Naive B cell (primary cell): ENCODE measurements at places on chromosomes 12 and 14. TPM values are rescaled to one million over a fixed set of nuclear protein-coding genes. Genes with fewer than 3 reads are reported as not detected.

EMP1 gene
- polyA plus RNA-seq, result not detected

DNA sequence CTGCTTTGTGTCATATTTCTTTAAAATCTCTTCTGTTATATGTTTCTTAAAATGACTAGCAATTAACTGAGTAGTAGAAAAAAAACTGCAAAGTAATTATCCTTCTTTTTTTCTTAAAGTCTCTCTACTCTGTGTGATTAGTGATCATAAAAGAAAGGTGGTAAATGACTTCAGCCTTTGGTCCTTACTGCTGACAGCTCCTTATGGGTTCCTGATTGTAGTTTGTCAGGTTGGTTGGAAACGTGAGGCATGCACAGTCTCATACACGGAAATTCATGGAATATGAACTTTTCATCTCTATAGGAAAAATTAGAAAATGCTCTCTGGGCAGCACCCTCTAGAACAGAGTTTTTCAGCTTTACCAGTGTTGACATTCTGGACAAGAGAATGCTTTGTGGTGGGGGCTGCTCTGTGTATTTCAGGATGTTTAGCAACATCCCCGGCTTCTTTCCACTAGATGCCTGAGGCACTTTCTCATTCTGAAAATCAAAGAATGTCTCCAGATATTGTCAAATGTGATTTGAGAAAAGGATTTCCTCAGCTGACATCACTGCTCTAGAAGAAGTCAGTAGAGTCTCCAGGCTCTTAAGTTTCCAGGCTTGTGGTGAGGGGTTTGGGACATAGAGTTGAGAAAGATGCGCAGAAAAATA lies 121.0 kb downstream of the PIK3C2G start:
- H3K4me1 ChIP-seq, result no peaks in the 10 kb centered on the region
- DNase-seq, result no peak
- no peak overlapping the region for H3K4me3 ChIP-seq
- H3K27ac ChIP-seq, result no peak overlapping the region
- no peaks in the 10 kb centered on the region for H3K27me3 ChIP-seq

- H3K4me1 ChIP-seq, result peaks cover 14% of the 10 kb centered on the region
- no peaks in the 10 kb centered on the region for H3K27me3 ChIP-seq
- H3K4me3 ChIP-seq, result no peak overlapping the region
- no peak for DNase-seq
- no peak overlapping the region for H3K27ac ChIP-seq
Measured at GRCh38 chr12:105036937-105037649, 47.2 kb downstream of the ALDH1L2 start.

DNA sequence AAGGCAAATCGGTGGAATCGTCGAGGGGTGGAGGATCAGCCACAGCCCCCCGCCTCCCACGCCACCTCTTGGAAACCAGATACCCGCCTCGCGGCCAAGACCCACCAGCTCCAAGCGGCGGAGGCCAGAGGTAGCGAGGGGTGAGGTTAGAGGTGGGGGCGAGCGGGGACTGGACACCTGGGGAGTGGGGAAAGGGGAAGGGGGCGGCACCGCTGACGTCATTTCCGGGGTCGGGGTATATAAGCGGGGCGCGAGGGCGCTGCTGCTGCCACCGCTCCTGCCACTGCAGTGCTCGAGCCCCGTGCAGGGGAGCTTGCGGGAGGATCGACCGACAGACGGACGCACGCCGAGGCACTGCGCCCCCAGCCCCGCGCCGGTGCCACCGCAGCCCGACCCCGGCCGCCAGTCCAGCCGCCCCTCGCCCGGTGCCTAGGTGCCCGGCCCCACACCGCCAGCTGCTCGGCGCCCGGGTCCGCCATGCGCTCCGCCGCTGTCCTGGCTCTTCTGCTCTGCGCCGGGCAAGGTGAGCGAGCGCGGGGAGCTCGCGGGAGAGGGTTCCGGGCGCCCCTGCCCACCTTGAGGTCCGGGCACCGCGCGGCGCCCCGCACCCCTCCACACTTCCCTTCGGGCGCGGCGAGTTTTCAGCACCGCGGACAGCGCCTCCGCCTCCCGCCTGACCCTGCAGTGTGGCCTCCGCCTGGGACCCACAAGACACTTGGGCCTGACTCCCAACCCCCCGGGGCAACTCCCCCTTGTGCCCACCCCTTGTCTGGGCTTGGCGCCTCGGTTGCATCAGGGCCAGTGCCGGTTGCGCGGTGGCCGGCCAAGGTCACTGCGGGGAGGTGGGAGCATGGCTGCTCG lies at the start of gene CHGA:
CHGA (plus strand) TSS at position 268 of the 861 bp plus-strand sequence; CDS start at position 478, 210 bp downstream.
- H3K4me3 ChIP-seq, result peak within 1 kb of the TSS; percentile 12
- H3K27ac ChIP-seq, result no peak within 1 kb of the TSS
- peaks cover 18% of the 10 kb centered on the region for H3K4me1 ChIP-seq
- peaks cover 39% of the 10 kb centered on the region for H3K27me3 ChIP-seq

- H3K4me3 ChIP-seq, result no peak overlapping the region
- H3K27me3 ChIP-seq, result no peaks in the 10 kb centered on the region
- H3K4me1 ChIP-seq, result no peaks in the 10 kb centered on the region
- no peak for DNase-seq
- H3K27ac ChIP-seq, result no peak overlapping the region
Measured at GRCh38 chr14:87437158-87437557, 555.8 kb downstream of the GALC start.

DNA sequence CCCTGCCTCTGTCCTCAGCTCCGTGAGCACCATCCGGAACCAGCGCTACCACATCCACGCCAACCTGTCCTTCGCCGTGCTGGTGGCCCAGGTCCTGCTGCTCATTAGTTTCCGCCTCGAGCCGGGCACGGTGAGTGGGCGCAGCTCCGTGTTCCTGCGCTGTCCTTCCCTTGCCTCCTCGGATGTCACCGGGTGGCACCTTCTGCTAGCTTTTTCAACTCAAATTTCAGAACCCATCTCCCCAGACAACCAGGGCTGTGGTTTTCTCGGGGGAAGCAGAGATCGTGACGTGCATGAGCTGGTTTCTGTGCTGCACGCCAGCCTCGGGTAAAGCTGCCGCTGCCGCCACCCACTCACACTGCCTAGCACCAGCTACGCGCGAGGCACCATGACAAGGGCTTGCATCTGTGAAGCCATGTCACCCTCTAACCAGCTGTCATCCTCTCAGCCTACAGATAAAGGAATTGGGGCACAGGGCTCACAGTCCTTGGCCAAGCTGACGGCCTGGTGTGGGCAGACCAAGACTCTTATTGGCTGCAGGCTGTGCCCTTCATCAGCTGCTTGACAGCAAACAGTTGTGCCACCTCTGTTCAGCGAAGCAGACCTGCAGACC lies 152.1 kb downstream of the ADGRD1 start:
- no peak overlapping the region for H3K4me3 ChIP-seq
- no peak overlapping the region for H3K27ac ChIP-seq
- no peaks in the 10 kb centered on the region for H3K36me3 ChIP-seq
- peak; percentile 20 for DNase-seq

DNA sequence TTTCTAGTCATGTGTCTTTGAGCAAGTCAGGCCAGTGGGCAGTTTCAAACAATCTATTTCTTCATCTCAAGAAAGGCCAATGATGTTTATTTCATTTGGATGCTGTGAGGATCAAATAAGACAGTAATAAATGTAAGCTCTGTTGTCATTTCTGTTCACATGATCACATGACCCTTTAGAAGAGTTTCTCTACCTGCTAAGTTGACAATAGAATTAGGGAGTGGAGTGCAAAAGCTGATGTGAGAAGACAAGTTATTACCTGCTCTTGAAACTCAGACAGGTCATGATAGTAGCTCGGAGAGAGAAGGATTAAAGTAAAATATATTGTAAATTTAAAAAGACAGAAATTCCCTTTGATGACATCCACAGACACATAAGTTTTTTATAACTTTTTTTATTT lies 37.3 kb upstream of the DCN start:
- H3K27me3 ChIP-seq, result no peaks in the 10 kb centered on the region
- H3K4me1 ChIP-seq, result no peaks in the 10 kb centered on the region
- no peak for DNase-seq
- no peaks in the 10 kb centered on the region for H3K36me3 ChIP-seq
- no peak overlapping the region for H3K27ac ChIP-seq

GRCh38 chr14:104876251-104876699 lies 11.2 kb downstream of the CEP170B start:
- H3K36me3 ChIP-seq, result no peaks in the 10 kb centered on the region
- DNase-seq, result no peak
- no peak overlapping the region for H3K4me3 ChIP-seq
- no peak overlapping the region for H3K27ac ChIP-seq
- peaks cover 42% of the 10 kb centered on the region for H3K27me3 ChIP-seq

GRCh38 chr12:123076604-123077297 lies 74.1 kb downstream of the PITPNM2 start:
- no peaks in the 10 kb centered on the region for H3K36me3 ChIP-seq
- no peak for DNase-seq
- no peaks in the 10 kb centered on the region for H3K27me3 ChIP-seq
- H3K4me1 ChIP-seq, result peaks cover 36% of the 10 kb centered on the region
- H3K4me3 ChIP-seq, result no peak overlapping the region

GRCh38 chr14:100930270-100930669 lies 26.7 kb upstream of the RTL1 start:
- no peaks in the 10 kb centered on the region for H3K36me3 ChIP-seq
- no peaks in the 10 kb centered on the region for H3K4me1 ChIP-seq
- no peak overlapping the region for H3K4me3 ChIP-seq
- H3K27me3 ChIP-seq, result peaks cover 15% of the 10 kb centered on the region

- no peak overlapping the region for H3K27ac ChIP-seq
- H3K4me3 ChIP-seq, result no peak overlapping the region
- H3K27me3 ChIP-seq, result no peaks in the 10 kb centered on the region
- DNase-seq, result no peak
- peaks cover 16% of the 10 kb centered on the region for H3K36me3 ChIP-seq
Measured at GRCh38 chr14:76245097-76245496, 93.4 kb downstream of the GPATCH2L start.

TXNRD1 gene
- 23.6 TPM for polyA plus RNA-seq
